SW480 (cell line): ENCODE measurements at places on chromosomes 4 and X.
A peak's percentile ranks its signal among the peaks of the same experiment; 100 is the strongest.

GRCh38 chr4:20317424-20317985 lies 65.8 kb downstream of the SLIT2 start:
- DNase-seq = no peak

DNA sequence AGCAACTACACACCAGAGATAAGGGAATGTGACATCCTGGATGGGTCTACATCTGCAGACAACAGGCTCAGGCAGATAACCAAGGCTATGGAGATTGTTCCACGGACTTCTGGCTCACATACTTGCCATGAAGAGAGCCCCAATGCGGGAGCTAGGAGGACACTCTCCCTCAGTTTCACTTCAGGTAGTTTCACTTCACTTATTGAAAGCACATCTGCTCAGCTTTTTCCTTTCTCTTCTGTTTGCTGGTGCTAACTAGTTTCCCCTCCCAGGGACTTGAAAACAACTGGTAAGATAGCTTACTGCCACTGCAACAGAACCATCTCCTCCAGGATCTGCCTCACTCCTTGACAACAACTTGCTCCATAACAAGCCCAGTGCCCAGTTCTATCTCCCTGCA lies 1.4 kb upstream of the CT47C1 start:
- no peak for DNase-seq

GRCh38 chr4:88275949-88276515 lies 8.3 kb downstream of the PPM1K start:
- DNase-seq = no peak

DNA sequence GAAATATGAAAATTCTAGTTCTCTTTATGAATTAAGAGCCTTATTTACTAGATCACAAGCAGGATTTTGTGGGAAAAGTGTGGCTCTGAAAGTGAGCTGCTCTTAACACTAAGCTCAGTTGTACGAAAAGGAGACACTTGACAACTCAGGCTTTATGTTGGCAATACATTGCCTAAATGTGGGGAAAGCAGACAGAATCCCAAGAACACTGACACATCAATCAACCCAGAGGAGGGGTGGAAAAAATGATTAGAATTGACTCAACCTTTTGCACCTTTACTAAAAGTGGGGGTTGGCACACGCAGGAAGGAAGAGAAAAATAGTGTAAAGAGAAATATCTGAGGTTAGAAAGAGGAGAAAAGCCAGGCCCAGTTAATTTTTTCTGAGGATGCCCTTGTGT lies 61.6 kb downstream of the CHST7 start:
- DNase-seq = no peak

DNA sequence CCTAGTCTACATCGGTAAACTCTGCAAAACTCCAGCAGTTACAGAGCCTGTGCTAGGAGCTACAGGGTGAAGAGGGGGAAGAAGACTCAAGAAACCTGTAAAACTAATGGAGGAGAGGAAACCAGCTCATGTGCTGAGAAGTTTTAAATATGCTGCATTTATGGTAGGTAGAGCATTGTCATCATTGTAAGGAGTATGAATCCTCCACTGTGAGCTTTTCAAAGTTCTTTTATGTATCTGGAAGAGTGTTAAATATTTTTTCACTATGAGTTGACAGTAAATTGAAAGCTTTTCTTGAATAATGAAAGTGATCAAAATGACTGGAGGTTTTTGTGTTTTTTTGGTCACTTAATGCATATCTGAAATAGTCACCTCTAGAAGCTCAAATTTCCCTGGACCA lies 46.2 kb downstream of the SEPTIN11 start:
- no peak for DNase-seq

DNA sequence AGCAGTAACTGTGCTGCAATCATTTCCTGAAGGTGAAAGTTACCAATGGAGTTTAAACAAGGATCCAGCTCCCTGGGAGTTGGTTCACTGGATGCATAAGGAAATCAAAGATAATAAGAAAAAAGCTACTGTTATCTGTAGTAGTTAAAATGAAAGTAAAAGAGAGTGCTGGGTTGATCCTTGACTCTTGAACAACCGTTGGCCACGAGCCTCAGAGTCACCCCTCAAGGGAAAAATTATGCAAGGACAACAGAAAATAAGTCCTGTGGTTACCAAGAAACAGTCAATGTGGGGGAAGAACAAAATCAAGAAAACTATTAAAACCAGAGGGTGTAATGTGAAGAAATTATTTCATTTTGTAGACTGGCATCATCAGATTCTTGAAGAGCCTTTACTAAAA lies 49.7 kb upstream of the DDIT4L start:
- no peak for DNase-seq

- DNase-seq = no peak
Observed at GRCh38 chr4:100129774-100130173, 60.5 kb downstream of the DDIT4L start.

DNA sequence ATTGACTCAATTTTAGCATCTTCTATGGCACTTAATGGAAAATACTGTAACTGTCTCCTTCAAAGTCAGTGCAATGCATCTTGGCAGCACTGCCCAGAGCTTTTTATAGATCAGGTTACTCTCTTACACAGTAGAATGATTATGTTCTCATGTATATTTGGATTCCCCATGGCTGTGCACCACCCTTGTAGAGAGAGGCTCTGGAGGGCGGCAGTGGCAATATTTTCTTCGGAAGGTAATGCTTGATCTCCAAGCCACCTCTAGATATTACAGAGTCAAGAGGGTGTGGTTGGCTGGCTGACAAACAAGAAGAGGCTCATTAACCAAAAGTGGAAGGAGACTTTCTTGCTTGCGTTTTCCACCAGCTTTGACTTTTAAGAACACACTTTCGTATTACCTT lies 72.8 kb upstream of the ARSJ start:
- no peak for DNase-seq

DNA sequence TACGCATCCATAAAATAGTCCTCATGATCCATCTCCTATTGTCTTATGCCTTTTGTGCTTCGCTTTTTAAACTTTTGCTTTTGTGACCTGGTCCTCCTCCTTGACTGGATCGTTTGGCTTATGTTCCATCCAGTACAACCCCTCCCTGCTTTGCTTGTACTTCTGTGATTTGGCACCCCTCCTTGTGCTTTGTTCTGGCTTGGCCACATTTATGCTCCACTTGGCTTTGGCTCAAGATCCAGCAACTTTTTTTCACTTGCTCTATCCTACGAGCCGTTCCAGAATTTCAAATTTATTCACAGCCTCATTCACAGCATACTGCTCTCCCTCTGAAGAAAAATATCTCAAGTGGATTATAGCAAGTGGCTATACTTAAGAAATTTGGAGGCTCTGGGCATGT lies 28.0 kb upstream of the GLRA2 start:
- DNase-seq = no peak

DNA sequence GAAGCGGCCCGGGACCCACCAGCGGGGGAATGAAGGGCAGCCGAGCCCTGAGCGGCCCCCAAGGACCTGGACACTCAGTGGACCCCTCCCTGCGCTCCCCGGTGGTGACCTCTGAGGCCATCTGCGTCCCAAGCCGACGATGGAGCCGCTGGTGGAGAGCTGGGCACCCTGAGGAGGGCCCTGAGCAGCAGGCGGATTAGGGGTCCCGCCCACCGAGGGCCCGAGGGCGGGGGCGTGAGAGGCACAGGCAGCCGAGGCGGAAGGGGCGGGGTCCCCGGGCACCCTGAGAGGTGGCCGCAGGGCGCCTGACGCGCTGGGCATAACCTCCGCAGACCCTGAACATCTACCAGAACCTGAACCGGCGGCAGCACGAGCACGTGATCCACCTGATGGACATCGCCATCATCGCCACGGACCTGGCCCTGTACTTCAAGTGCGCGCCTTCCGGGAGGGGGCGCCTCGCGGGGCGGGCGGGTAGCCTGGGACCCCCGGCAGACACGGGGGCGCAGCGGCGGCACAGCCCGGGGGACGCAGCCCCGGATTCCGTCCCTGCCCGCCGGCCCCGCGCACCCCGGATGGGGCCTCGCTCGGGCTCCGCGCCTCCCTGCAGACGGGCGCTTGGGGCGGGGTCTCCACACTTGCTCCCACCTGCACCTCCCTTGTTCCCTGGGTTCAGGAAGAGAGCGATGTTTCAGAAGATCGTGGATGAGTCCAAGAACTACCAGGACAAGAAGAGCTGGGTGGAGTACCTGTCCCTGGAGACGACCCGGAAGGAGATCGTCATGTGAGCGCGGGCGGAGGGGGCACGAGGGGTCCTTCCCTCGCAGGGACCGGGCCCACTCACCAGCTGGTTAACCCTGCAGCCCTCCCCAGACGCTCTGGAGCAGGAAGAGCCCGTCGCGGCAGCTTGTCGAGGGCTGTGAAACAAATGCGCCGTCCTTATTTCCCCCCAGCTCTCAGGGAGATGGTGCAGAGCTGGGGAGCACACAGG lies 10.3 kb downstream of the ATP5ME start:
- DNase-seq = no peak

- DNase-seq = no peak
Observed at GRCh38 chr4:162849937-162850336, 316.8 kb downstream of the NAF1 start.

- DNase-seq = no peak
Observed at GRCh38 chrX:148416142-148416541, 84.3 kb upstream of the AFF2 start.

DNA sequence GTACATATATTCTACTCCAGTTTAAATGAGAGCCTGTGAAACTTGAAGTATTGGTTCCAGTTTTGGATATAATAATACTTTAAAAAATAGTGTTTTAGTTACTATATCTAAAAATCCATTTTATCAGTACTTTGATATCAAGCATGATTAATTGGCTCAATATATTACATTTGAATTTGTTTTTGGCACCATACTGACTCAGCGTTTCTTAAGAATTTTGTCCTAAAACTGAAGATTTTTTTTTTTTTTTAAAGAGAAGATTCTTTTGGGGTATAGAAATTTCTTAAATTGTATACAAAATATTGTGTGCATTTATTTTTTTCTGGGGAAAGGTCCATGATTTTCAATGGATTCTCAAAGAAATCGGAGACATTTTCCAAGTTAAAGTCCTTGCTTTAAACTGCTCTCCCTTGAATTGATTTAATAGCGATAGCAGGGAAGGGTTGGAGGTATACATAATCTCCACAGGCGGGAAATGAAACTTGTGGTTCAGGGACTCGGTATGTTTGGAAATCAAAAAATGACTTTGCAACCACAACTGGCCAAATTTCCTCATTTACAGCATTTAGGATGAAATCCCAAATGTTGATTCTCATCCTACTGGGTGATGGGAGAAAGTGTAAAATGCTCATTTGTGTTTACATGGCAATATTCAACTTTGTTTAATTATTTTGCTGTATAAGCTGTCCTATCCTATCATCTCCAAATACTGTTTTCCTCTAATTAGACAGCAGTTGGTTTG lies 62.3 kb downstream of the TMA16 start:
- no peak for DNase-seq

GRCh38 chrX:21837056-21837455 lies 2.4 kb upstream of the MBTPS2 start:
- DNase-seq = no peak

DNA sequence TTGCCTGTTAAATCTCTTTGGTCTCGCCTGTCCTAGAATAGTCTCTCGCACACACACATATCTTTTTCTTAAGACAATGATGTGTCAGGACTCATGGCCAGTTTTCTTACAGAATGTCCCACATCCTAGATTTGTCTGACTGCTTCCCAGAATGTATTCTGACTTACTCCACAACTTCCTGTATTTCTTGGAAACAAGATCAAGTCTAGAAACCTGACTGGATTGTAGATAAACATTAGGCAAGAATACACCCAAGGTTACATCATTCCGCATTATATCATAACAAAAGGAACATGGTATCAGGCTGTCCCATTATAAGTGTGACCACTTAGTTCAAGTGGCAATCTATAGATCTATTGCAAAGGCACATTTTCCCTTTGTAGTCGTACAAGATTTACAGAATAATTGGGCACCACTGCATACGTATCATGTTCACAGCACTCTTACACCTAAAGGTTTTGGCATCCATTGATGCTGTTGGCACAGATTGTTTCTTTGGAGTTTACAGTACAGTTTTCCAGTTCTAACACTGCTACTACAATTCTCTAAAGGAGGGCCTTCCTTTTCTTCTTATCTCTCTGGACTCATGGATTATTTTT lies 56.4 kb downstream of the FBXW7 start:
- DNase-seq = no peak

DNA sequence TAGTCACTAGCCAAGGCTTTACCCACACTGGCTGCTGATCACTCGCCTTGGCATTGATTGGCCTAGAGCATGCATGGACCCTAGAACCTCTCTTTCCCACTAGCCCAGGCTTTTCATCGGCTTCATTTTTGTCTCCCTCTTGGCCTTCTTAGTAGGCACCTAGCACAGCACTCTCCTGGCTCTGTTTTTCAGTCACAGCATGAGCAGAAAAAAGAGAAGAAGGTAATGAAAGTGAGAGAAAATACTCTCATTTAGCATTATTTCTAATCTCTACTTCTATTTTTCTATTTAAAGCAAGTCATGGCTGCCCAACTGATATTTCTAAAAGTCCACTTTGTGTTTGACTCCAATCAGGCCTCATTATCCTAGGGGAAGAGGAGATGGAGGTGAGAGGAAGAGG lies 267.2 kb downstream of the FBXO8 start:
- no peak for DNase-seq

DNA sequence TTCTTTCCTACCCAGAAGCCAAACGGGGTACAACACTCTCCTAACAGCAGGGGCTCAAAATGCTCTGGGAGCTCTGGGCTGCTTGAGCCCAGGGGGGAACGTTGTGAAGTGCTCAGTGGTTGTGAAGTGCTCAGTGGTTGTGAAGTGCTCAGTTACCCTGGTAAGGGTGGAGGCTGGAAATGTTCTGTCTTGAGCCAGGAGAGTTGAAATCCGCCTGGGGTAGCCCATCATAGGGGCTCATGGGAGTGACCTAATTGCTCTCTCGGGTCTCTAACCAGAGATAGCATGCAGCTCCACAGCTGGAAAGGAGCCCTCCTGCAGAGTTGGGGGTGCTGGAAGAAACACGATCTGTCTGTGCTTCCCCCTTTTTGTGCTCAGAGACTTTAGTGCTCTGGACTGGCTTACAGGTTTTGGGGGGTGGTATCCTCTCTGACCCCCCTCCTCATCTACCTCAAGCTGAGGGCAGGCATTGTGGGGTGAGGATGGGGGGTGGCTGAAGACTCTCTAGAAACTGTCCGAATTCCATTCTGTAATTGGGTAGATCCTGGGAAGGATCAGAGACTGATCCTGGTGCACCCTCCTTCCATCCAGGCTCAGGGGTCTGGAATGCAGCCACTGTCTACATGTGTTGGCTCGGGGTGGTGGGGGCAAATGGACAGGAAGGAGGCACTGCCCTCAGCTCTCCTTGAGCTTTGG lies 2.7 kb downstream of the EFNB1 start:
- no peak for DNase-seq

DNA sequence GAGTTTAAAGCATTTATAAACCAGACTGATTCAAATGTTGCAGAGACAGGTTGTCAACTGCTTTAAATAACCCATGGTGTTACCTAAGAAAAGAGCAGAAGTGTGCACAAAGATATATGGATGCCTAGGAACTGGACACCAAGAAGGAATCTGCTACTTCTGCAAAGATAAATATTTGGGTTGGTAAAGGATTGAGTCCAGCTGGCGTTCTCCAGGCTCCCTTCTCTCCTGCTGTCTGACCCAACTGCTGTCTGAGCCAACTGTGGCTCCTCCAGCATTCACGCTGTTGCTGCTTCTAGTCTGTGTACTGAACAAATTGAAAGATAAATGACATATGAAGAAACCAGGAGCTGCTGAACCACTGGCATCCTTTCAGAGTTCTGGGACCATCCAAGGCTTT lies 1167.8 kb upstream of the PRKX start:
- no peak for DNase-seq

GRCh38 chr4:7394681-7395451 lies 39.9 kb downstream of the PSAPL1 start:
- peak; percentile 53 for DNase-seq

GRCh38 chr4:70666369-70666768 lies at the start of gene JCHAIN:
Gene JCHAIN, minus strand, starts transcription at chr4:70666508. Its CDS starts 18 bp downstream, at chr4:70666490.
- DNase-seq = no peak
